Fibroblast of upper back skin (primary cell): ENCODE measurements at places on chromosomes 1 and 21.

DNA sequence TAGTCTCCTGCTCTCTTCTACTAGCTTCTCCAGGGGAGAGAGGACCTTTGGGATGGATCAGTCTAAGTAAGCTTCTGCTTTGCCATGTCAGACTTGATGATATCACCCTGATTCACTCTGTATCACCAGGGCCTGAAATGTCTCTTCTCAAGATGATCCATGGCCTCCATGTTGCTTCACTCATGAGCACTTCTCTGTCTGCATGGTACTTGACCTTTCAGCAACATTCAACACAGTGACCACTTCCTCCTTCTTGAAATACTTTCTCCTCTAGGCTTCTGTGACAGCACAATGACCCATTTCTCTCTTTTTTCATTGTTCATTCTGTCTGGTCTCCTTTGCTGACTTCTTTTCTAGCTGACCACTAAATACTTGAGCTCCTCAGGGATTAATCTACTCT is 35.3 kb upstream of the NGF start:
- peak; percentile 91 for DNase-seq

- no peak for DNase-seq
Measured at GRCh38 chr1:78814176-78814575, 164.5 kb downstream of the IFI44 start.

DNA sequence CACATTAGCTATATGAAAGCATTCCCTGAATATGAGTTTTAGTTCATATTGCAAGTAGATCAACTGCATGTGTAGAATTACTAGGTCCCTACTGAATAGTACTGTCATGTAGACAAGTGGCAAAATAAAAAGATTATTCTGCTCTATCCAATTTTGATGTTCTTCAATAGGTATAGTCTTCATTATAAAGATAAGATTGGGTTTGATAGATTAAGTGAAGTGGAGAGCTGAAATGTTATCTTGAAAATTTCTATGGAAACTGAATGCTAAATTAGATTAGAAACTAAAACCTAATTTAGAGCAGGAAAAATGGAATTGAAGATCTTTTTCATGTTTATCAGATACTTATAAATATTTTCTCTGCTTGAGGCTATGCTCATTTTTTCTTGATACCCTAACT is 1610.0 kb downstream of the BRINP3 start:
- DNase-seq, result no peak

- no peak for DNase-seq
Measured at GRCh38 chr1:55196433-55197035, 18.6 kb downstream of the USP24 start.

DNA sequence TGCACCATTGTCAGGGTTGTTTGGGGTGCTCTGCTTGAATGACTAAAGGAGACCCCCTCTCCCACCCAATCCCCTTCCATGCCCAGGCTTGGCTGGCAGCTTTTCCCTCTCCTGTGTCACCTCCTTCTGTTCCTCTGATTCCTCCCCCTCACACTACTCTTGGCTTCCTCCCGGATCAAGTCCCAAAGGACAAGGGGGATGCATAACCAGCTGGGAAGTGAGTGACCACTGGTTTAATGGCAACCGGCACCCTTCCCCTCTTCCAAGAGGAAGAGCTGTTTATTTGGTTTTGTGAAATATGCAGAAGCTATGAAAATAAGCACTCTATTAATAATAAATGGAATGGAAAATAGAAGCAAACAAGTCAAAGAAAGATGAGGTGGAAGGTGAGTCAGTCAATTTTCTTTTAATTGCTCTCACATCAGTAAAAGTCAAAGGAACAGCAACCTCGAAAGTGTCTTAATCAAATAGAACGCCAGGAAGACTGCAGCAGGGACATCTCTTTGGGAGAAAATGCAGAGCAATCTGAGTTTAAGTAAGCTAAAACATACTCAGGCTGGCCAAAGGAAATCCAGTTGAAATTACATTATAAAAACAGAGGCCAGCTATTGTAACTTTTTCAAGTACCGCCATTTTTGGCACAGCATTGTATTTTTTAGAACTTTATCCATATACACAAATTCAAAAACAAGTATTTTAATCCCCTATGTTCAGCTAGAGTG is 322.5 kb downstream of the SIPA1L2 start:
- DNase-seq, result no peak
